ENCODE measurements at places on chromosomes 2 and 18. TPM values are rescaled to one million over a fixed set of nuclear protein-coding genes. Genes with fewer than 3 reads are reported as not detected.

DNA sequence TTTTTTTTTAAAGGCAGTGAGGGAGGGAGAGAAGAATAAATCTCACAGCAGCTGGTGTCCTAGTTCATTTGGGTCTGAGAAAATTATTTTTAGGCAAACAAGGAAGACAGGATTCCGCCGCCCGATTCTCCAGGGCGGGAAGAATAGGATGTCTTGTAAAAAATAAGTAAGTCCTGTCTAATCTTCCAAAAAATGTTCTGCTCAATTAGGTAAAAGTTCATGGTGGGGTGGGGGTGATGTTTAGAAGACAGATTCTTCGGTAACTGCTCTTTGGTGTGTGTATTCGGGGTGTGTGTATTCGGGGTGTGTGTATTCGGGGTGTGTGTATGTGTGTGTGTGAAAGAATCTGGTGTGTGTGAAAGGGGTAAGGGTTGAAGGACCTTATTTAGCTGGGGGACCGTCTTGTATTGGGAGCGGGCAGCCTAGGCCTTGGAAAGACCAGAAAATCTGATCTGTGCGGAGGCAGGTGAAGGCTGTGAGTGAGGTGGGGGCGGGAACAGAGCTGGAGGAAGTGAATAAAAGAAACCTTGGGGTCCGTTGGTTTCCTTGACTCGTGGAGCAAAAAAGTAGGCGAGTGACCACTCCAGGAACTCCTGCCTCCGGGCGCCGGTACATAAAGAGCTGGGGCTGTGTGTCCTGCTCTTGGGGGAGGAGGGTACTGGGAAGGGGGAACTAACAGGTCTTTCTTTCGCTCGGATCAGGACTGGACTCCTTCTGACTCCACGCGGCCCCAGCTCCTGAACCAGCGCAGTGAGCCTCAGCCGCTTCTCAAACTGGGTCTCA is 4.4 kb upstream of the PAX3 start:
- peak overlapping the region; percentile 32 for H3K27ac ChIP-seq
- DNase-seq = no peak
- peak overlapping the region; percentile 82 for H3K4me3 ChIP-seq
- H3K4me1 ChIP-seq = peaks cover 17% of the 10 kb centered on the region
- H3K36me3 ChIP-seq = peaks cover 12% of the 10 kb centered on the region

GRCh38 chr18:42113529-42114191 is 158.6 kb downstream of the PIK3C3 start:
- H3K4me3 ChIP-seq = no peak overlapping the region
- H3K27ac ChIP-seq = peak overlapping the region; percentile 38
- peaks cover 6% of the 10 kb centered on the region for H3K4me1 ChIP-seq
- no peaks in the 10 kb centered on the region for H3K36me3 ChIP-seq

- peaks cover 12% of the 10 kb centered on the region for H3K4me1 ChIP-seq
- DNase-seq = peak; percentile 45
- H3K27ac ChIP-seq = no peak overlapping the region
- peaks cover 6% of the 10 kb centered on the region for H3K36me3 ChIP-seq
- no peak overlapping the region for H3K4me3 ChIP-seq
- H3K27me3 ChIP-seq = peaks cover 35% of the 10 kb centered on the region
Measured at GRCh38 chr2:70920367-70920715, 15.4 kb upstream of the ATP6V1B1 start.

DNA sequence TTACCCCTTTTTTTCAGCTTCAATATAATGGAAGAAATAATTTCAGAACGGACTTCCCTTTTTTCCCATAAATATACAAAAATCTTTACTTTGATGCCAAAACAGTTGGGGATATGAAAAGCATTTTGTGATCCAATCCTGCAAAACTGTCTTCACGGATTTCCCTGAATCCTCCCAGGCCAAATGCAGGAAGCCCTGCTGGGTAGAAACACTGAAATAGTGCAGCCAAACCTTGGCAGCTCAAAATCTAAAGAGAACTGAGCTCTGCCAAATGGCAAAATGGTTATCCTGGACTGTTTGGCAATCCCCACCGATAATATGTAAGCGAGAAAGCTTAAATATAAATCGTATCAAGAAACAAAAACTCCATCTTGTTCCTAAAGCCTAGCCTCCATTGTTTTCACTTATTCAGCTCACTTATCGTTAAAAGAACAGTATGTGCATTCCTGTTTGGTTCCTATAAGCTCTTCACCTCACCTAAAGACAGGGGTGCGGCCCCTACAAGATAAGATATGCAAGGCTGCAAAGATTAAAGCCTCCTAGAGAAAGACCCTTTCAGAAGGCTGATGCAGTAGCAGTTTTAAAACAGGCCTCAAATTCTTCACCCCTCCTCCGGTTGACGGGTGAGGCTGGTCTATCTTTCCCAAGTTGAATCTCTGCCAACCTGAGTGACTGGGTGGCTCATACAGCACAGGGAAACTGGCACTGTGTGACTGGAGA is 48.6 kb downstream of the LAMA1 start:
- DNase-seq = no peak
- no peaks in the 10 kb centered on the region for H3K27me3 ChIP-seq
- H3K36me3 ChIP-seq = no peaks in the 10 kb centered on the region

Gene ACTG2
- total RNA-seq = 4.2 TPM

DNA sequence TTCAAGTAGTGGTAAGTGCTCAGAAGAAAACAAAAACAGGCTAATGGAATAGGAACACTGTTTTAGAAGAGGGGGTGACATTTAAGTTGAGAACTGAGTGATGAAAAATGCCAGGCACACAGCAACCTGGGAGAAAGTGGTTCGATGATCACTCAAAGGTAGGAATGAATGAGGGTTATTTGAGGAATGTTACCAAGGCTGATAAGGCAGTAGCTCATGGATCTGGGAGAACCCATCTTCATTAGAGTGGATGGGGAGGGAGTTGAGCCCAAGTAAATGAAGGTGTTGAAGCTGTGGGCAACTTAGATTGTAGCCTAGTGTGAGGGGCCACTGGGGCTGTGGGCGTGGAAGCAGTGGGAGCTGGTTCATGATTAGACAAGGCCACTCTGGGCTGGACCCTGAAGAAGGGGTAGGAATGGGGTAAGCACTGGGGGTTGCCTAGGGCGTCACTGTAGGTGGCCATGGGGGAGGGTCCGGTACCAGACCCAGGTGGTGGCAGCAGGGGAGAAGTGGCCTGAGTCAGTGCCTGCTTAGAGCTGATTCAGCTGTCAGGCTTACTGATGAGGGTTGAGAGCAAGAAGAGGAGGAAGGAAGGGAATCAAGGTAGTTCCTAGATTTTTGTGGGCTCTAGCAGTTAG is 22.5 kb upstream of the LYPD6B start:
- peaks cover 37% of the 10 kb centered on the region for H3K4me1 ChIP-seq
- peak overlapping the region; percentile 7 for H3K4me3 ChIP-seq
- no peaks in the 10 kb centered on the region for H3K27me3 ChIP-seq
- DNase-seq = no peak

DNA sequence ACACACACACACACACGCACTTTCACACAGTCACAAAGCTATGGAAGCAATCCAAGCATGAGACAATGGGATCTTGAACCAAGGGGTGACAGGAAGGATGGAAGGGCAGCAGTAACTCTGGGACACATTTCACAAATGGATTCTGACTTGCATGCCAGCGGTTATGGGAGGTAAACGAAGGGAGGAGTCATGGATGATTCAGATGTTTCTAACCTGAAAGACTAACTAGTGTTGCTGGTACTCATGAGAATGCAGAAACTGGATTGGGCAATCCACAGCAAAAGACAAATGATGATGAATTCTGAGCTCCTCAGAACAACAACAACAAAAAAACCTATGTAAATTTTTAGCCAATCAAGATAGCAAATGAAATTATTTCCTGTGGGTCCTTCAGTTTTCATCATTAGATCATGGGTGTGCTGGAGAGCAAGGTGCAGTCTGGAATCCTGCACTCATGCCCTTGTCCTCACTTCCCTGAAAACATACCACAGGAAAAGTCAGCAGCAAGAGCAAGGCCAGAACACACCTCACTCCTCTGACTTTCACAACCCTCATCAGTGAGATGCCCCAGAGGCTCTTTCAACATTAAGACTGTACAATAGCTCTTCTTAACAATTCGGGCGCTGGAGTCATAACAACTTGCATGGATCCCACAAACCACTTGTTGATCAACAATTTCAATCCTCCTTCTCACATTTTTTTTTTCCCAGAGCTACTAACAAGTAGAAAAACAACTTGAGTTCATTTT is 32.6 kb downstream of the ABCA12 start:
- DNase-seq = no peak
- no peaks in the 10 kb centered on the region for H3K36me3 ChIP-seq
- no peak overlapping the region for H3K27ac ChIP-seq
- H3K27me3 ChIP-seq = no peaks in the 10 kb centered on the region
- no peak overlapping the region for H3K4me3 ChIP-seq
- no peaks in the 10 kb centered on the region for H3K4me1 ChIP-seq

DNA sequence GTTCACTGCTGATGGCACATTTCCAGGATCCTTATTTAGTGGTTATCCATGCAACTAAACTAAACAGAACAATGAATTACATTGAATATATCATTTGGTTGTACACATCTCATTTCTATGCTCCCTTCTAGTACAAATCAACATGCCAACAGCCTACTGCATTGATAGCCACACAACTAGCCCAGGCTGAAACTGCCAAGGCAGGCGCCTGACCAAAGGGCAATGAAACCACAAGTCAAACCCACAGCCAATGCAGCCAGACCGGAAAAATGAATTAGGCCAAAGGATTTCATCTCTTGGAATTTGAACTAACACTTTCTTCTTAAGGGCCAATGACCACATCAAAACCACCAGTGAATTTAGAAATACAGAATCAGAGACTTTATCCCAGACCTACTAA is 196.4 kb downstream of the NOL4 start:
- no peak for DNase-seq
- H3K27me3 ChIP-seq = no peaks in the 10 kb centered on the region
- H3K27ac ChIP-seq = no peak overlapping the region

DNA sequence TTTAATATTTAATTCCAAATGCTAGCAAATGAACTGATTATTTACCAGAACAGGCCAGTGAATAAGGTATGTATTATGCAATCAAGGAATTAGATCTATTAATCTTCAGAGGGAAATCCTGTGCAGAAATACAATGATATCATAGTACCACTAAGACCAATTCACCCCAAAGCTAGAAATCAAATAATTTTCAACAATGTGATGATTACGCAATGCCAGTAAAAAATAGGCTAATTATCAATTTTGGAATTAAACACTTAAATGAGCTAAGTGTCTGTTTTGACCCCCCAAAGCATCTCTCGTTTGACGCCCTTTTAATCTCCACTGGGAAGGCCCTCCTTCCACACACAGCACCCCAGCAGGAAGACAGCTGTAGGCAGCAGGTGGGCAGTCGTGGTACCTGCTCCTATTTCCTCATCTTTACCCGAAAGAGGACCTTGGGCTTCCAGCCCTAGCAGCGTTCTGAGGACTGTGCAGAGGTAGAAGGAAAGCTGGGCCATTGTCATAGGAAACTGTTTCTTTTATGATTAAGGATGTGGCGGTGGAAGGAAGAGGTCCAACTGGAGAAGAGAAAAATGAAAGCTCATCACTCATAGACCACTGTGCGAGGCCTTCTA is 84.7 kb downstream of the MBP start:
- H3K4me1 ChIP-seq = peaks cover 9% of the 10 kb centered on the region
- DNase-seq = no peak
- H3K27me3 ChIP-seq = no peaks in the 10 kb centered on the region
- H3K27ac ChIP-seq = no peak overlapping the region

Measured in type B pancreatic cell (in vitro differentiated cells).